Body of pancreas (tissue), 4 donors: ENCODE measurements at places on chromosomes 6 and 20.
A peak's percentile ranks its signal among the peaks of the same experiment; 100 is the strongest.

DNA sequence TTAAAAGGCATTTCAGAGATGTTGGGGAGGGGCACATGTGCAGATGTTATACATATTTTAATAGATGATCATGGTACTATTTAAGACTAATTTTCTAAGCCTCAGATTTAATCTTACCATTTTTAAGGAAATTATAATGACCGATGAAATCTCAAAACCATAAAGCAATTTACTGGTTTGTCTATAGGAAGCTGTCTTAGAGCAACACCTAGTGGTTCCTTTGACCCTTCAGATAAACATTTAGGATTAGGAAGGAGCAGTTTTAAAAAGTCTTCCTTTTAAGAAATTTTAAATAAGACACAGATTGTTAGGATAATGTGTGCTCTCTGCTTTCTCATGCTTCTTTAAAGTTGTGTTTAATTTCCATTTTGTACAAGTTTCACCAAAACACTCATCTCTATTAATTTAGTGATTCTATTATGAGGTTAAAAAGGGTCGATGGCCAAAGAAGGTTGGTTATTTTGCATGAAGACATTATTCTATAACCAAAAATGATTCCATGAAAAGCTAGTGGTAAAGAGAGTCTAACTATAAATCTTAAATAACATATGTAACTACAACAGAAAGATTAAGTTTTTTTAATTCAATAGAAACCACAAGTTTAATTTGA lies 376.4 kb downstream of the HACE1 start:
- no peak for DNase-seq
- H3K4me1 ChIP-seq = no peaks in the 10 kb centered on the region
- H3K27me3 ChIP-seq = no peaks in the 10 kb centered on the region
- H3K36me3 ChIP-seq = no peaks in the 10 kb centered on the region

- no peaks in the 10 kb centered on the region for H3K27me3 ChIP-seq
- no peaks in the 10 kb centered on the region for H3K36me3 ChIP-seq
- DNase-seq = no peak
- H3K4me1 ChIP-seq = peaks cover 18% of the 10 kb centered on the region
- H3K4me3 ChIP-seq = no peak overlapping the region
- H3K27ac ChIP-seq = no peak overlapping the region
These were observed 2.1 kb downstream of the HLA-DPB1 start for GRCh38 chr6:33077908-33078307.

- no peak overlapping the region for H3K27ac ChIP-seq
- no peak for DNase-seq
- no peaks in the 10 kb centered on the region for H3K27me3 ChIP-seq
- no peaks in the 10 kb centered on the region for H3K36me3 ChIP-seq
- H3K4me1 ChIP-seq = no peaks in the 10 kb centered on the region
These were observed 182.8 kb downstream of the ZMYND8 start for GRCh38 chr20:47173596-47174216.

DNA sequence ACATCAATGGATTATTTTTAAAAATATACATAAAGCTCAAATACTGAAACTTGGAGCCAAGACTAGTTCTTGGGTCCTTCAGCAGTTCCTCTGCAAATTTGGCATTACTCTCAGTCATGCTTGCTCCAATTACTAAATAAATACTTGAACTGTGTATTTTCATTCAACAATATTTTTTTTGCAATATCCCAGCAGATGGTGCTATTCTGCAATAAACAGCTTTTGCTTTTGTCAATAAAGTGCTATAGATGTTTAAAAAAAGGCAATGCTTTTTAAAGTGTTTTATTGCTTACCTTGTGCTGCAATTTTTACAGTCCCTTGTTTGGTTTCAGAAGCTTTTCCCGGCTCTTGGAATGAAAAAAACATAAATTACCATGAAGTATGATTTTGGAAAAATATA lies 243.4 kb downstream of the TRDN start:
- no peaks in the 10 kb centered on the region for H3K27me3 ChIP-seq
- H3K4me1 ChIP-seq = no peaks in the 10 kb centered on the region
- DNase-seq = no peak
- H3K4me3 ChIP-seq = no peak overlapping the region

- H3K36me3 ChIP-seq = no peaks in the 10 kb centered on the region
- H3K4me3 ChIP-seq = no peak overlapping the region
- H3K27ac ChIP-seq = peak overlapping the region; percentile 20
- H3K4me1 ChIP-seq = peaks cover 16% of the 10 kb centered on the region
- DNase-seq = peak; percentile 33
- no peaks in the 10 kb centered on the region for H3K27me3 ChIP-seq
These were observed 6.8 kb upstream of the ADTRP start for GRCh38 chr6:11785415-11785773.

- H3K27me3 ChIP-seq = no peaks in the 10 kb centered on the region
- no peaks in the 10 kb centered on the region for H3K36me3 ChIP-seq
- no peak overlapping the region for H3K4me3 ChIP-seq
- H3K27ac ChIP-seq = peak overlapping the region; percentile 57
- H3K4me1 ChIP-seq = peaks cover 68% of the 10 kb centered on the region
- no peak for DNase-seq
These were observed 59.5 kb downstream of the UTRN start for GRCh38 chr6:144344646-144345045.

DNA sequence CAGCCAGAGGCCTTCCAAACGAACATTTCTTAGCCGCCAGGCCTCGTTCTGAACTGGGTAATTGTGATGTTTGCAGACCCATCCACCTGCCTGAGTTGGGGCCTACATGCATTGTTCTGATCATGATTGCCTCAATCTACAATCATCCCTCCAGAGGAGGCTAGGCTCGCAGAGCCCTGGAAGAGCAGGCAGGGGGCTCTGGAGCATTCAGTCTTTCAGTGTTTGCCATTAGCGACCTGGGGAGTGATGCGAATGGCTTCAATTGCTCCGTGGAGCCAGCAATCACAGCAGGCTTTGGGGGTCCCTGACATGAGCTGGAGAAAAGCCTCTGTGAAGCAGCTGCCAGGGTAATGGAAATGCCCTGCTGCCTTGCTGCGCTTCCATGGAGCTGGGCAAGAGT lies 22.0 kb downstream of the SNAP25 start:
- H3K27me3 ChIP-seq = no peaks in the 10 kb centered on the region
- peaks cover 9% of the 10 kb centered on the region for H3K4me1 ChIP-seq
- no peak for DNase-seq
- H3K4me3 ChIP-seq = no peak overlapping the region

GRCh38 chr20:53878262-53879047 lies 191.9 kb downstream of the BCAS1 start:
- DNase-seq = no peak
- H3K4me3 ChIP-seq = no peak overlapping the region

- H3K36me3 ChIP-seq = no peaks in the 10 kb centered on the region
- no peak overlapping the region for H3K27ac ChIP-seq
- H3K4me1 ChIP-seq = no peaks in the 10 kb centered on the region
- no peak overlapping the region for H3K4me3 ChIP-seq
- no peak for DNase-seq
These were observed 33.2 kb upstream of the TASP1 start for GRCh38 chr20:13671916-13672378.

- no peak for DNase-seq
- H3K4me1 ChIP-seq = peaks cover 19% of the 10 kb centered on the region
- H3K27ac ChIP-seq = no peak overlapping the region
These were observed 187.0 kb downstream of the PLCB1 start for GRCh38 chr20:8318965-8319625.
